Kasumi-1 (cell line): ENCODE measurements at places on chromosomes 13 and 19.

- DNase-seq, result no peak
Observed at GRCh38 chr13:113526466-113527220, 36.1 kb upstream of the DCUN1D2 start.

GRCh38 chr19:50242581-50242980 is 39.2 kb downstream of the MYH14 start:
- DNase-seq, result no peak

DNA sequence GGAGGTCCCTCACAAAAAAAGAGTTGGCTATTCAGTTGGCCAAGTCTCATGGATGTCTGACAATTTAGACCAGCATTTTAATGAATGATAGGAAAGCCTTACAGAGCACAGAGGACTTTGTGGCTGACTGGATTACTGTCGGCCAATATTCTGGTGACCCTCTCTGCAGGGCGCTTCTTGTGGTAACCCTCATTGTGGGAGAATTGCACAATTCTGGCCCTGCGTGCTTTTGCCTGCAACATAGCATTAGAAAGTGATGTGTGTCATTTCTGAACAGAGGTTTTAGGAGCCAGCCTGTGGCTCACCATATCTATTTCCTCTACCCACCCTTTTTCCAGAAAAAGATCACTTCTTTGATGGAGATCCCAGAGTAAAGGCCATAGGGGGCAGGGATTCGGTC is 71.4 kb downstream of the EFNB2 start:
- no peak for DNase-seq

- no peak for DNase-seq
Observed at GRCh38 chr13:40793339-40793738, 3.9 kb downstream of the SLC25A15 start.

GRCh38 chr13:110664041-110664440 is 41.9 kb downstream of the CARS2 start:
- no peak for DNase-seq

GRCh38 chr13:112885782-112886268 is 83.2 kb upstream of the MCF2L start:
- DNase-seq, result no peak

DNA sequence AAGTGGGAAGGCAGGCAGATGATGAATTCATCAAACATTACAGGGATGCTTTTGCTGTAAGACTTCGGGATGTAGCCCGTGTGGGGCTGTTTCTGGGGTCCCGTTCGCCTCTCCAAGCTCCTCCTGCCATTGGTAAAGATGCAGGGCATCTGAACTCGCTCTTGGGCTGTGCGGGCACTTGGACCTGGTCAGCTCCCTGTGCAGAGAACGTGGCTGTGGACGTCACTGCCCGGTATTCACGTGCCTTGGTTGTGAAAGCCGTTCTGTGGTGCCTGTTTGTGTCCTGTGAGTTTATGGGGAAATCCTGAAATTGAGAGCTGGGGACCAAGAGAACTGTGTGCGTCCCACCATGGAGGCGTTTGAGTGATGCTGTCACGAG is 5.4 kb downstream of the TFDP1 start:
- DNase-seq, result no peak

DNA sequence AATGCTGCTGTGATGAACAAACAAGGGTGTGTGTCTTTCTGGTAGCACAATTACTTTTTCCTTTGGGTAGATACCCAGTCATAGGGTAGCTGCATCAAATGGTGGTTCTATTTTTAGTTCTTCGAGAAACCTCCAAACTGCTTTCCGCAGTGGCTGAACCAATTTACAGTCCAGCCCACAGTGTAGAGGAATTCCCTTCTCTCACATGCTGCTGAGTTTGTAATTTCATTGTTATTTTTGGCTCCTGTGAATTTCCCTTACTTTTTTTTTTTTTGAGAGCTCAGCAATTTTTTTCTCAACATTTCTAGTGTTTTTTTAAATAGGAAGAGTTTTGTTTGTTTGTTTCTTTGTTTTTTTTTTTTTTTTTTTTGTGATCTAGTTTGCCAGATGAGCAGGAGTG is 37.5 kb upstream of the ADGRE1 start:
- DNase-seq, result no peak

DNA sequence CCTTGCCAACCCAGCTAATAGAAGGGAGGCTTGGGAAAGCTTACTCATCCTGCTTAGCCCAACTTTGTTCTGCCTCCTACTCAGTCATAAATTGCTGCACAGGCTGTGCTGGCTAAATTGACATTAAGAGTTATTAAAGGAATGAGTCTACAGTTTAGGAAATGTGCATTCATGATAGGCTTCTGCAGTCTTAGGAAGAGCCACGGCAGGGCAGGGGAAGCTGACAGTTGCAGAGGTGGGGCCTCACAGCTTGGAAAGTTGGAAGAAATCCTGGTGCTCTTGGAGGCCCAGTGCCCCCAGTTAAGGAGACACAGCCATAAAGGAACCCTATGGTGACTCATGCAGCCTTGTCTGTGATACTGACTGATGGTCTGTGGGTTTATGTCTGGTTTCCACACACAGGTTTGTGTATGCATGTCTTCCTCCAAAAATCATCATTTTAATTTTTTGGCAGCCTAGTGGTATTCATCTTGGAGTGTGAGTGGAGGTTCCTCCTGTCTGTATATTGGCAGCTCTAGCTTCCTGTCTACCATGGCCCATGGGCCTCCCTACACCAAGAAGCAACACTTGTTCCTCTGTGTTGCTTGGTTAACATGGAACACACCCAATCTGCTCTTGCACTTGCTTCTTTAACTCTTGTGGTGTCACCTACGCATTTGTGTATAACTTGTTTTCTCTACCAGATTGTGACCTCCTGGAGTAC is 135.0 kb upstream of the KL start:
- DNase-seq, result peak; percentile 48

- no peak for DNase-seq
Observed at GRCh38 chr19:51743405-51743804, 8.3 kb downstream of the FPR1 start.

- DNase-seq, result peak; percentile 9
Observed at GRCh38 chr19:51712461-51713081, 11.2 kb downstream of the HAS1 start.

- DNase-seq, result no peak
Observed at GRCh38 chr19:14401468-14402195, 17.5 kb downstream of the DDX39A start.

DNA sequence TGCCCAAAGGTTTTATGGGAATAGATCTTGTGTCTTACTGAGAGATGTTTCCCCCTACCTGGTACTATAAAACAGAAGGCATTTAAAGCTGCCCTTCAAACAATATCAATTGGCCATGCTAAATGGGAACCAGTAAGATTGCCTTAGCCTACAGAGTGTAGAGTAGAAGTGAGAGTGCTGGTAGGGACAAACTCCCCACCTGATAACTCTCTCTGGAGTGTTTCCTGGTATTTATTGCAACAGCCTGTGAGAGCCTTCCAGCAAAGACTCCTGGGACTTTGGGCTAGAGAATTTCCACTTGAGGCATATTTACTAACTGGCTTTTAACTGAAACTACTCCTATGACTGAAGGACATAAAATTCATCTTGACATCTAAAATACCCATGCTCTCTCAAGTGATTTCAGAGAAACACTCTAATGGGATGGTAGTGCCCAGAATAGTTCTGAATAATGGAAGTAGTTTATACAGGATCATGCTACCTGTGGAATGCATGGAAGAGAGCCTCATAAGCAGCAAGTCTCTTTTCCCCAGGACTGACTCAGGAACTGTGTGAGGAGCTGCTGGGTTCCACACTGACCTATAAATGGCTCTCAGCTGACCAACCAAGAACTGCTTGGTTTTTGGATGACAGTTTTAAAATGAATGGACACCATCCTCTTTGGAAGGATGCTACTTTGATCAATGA is 132.7 kb upstream of the SLITRK5 start:
- no peak for DNase-seq

DNA sequence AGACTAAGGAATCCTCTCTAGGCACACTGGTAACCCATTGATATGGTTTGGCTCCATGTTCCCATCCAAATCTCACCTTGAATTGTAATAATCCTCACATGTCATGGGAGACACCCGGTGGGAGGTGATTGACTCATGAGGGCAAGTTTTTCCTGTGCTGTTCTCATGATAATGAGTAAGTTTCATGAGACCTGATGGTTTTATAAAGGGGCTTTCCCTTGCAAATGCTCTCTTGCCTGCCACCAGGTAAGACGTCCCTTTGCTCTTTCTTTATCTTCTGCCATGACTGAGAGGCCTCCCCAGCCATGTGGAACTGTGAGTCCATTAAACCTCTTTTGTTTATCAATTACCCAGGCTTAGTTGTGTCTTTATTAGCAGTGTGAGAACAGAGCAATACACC is 81.4 kb upstream of the GPC6 start:
- no peak for DNase-seq

DNA sequence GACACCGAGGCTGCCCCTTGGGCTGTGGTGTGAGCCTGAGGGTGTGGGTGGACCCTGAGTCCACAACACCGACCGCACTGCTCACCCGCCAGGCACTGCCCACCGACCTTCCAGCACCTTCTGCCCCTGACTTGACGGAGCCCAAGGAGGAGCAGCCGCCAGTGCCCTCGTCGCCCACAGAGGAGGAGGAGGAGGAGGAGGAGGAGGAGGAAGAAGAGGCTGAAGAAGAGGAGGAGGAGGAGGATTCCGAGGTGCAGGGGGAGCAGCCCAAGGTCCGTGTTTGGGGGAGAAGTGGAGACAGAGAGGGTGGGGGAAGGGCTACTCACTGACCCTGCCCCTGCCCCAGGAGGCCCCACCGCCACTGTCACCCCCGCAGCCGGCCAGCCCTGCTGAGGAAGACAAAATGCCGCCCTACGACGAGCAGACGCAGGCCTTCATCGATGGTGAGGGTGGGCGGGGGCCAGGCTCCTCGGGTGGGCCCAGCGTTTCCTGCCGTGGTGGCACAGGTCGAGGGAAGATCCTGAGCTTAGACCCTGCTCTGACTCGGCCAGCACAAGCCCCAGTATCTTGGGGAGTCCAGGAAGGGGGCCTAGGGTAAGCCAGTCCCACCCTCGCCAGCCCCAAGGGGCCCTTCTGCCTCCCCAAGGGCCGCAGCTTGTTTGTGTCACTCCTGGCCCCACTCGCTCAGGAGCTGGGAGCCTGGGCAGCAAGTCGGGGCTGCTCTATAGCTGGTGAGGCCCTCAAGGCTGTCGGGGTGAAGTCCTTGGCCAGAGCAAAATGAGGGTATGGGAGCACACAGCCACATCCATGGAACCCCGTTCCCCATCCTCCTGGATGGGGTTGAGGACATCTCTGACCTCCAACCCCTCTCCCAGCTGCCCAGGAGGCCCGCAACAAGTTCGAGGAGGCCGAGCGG is 12.2 kb downstream of the PRKCSH start:
- DNase-seq, result no peak

DNA sequence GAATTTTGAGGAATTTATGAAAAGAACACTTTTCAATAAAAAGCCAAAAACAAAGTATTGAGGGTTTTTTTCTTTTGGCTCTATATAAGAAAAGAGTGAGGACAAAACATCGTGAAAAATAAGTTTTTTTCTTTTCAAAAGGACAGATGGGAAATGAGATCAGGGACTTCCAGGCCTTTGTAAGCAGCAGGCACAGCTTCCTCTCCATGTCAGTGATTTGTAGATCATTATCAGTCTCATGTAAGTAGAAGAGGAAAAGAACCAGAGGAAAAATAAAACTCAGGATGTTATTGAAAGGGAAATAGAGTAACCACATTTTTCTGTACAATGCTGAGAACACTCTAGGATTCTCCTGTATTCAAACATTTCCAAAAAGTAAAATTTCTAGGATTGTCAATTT is 29.9 kb downstream of the DOCK9 start:
- no peak for DNase-seq

DNA sequence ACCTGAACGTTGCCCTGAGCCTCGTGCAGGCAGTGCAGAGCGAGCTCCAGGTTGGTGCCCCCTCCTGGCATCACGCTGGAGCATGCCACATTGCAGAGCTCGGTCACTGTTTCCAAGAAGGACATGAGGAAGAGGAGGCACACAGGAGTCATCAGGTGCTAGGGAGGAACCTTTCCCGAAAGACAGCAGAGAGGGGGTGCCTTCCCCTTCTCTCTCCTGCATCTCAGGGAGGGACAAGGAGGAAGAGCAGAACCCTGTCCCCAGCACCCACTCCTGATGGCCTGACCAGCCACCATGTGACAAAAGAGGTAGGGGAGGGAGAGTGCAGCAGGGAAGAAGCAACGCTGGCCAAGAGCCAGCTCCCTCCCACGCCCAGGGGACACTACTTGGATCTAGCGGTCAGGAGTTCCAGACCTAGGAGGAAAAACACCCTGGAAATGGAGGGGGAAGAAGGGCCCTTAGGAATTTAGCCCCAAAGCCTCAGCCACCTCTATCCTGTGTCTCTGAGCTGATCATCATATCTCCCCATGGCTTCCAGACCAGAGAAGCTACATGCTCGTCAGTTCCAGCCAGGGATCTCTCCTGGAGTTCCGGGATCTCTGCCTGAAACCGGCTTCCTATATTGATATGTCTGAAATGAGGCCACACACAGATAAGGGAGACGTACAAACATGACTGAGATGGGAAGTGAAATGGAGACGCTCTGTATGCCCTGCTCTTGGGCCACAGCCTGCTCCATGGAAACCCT is 17.0 kb upstream of the NAPA start:
- DNase-seq, result no peak

- DNase-seq, result no peak
Observed at GRCh38 chr13:97945792-97946419, 7.6 kb upstream of the IPO5 start.

DNA sequence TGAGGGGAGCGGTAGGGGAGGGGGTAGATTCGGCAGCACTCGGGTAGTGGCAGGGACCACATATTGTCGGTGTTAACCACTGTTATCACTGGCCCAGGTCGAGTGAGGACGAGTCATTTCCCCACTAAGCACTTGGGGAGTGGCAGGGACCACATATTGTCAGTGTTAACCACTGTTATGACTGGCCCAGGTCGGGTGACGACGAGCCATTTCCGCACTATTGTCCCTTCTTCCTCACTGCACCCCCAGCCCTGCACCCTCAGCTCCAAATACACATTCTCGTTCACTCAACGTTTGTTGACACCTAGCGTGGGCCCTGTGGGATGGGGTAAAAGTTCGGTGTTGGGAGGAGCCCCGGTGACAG is 467 bp upstream of the CLN5 start:
- no peak for DNase-seq

GRCh38 chr19:19677579-19677978 is 8.9 kb downstream of the ZNF101 start:
- no peak for DNase-seq

GRCh38 chr13:99214731-99215130 is 14.1 kb downstream of the UBAC2 start:
- no peak for DNase-seq

DNA sequence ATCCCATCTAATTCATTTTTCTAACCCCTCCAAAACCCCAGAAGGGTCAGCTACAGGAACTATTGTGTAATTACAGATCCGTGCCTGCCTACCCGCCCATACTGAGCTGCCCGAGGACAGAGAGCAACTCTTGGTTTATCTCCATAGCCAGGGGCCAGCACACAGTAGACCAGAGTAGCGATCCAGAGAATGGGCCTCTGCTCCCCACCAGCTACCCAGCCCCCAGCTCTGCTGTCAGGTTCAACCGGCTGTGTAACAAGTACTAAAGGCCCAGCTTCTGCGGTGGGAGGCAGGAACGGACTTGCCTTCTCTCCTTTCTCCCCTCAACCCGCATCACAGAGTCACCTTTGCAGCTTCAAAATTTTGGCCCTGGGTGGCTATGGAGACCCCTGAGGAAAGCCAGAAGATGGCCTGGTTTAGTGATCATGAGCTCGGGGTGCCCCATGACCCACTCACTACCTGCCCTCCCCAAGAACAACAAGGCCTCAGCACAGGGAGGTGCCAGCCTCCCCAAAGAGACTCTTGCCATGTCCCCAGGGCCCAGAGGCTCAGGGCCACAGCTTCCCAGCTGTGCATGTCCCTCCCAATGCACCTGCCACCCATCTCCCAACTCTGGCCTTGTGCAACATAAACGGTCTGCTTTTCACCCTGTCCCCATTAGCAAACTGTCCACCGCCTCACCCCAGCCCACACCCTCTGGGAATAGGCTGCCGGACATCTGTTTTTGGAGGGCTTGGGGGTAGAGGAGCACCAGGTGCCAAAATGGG is 5.7 kb downstream of the CALM3 start:
- no peak for DNase-seq
